ENCODE measurements at places on chromosomes 11 and 22.

GRCh38 chr11:48017831-48018527 is 37.6 kb downstream of the PTPRJ start:
- no peak for DNase-seq

GRCh38 chr22:31103111-31103510 is 4.3 kb downstream of the SELENOM start:
- no peak for DNase-seq

GRCh38 chr11:3205261-3206155 is 13.1 kb downstream of the MRGPRG start:
- no peak for DNase-seq

DNA sequence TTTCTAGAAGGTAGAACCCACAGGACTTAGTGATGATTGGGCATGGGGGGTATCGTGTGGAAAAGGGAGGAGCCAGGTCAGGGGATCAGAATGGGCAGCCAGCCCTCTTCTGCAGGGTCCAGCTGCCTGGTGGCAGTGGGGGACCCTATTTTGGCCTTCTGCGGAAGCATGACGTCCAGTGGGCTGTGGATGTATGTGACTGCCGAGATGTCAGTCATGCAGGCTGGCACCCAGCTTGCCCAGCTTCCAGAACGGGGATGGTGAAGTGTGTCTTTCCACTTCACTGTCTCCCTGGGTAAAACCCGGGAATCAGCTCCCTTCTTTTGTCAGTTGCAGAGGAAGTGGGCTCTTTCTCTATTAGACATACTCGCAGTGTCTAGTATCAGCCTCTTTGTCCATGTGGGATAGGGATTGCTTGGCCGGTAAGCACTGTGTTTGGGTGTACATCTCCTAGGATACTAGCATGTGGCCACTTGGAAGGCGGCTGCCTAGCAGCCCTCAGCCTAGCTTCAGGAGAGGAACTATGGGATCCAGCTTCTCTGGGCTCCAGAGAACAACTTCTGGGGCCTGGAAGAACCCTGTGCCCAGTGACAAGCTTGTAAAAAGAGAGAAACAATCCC is 51.4 kb downstream of the GRIK4 start:
- no peak for DNase-seq

DNA sequence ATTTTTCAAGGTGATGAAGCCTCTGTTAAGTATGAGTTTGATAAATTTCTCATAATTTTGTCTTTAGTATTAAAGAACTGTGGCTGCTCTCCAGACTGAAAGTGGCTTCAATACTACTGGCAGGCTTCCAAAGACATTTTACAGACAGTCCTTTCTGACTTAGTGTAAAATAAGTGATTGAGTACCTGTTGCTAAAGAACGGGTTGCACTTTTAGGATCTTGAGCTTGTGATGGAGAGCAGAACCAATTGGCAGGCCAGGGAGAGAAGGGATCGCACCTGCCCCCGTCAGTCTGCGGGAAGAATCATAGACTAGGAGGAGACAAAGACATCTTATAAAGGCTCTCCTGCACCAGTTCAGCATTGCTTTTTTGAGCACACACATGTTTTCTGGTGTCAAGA is 4.4 kb downstream of the NCAM1 start:
- DNase-seq = no peak

GRCh38 chr11:64853709-64854108 is 9.3 kb upstream of the CDC42BPG start:
- DNase-seq = no peak

- no peak for DNase-seq
These were observed 35.1 kb downstream of the CAPN1 start for GRCh38 chr11:65216830-65217229.

DNA sequence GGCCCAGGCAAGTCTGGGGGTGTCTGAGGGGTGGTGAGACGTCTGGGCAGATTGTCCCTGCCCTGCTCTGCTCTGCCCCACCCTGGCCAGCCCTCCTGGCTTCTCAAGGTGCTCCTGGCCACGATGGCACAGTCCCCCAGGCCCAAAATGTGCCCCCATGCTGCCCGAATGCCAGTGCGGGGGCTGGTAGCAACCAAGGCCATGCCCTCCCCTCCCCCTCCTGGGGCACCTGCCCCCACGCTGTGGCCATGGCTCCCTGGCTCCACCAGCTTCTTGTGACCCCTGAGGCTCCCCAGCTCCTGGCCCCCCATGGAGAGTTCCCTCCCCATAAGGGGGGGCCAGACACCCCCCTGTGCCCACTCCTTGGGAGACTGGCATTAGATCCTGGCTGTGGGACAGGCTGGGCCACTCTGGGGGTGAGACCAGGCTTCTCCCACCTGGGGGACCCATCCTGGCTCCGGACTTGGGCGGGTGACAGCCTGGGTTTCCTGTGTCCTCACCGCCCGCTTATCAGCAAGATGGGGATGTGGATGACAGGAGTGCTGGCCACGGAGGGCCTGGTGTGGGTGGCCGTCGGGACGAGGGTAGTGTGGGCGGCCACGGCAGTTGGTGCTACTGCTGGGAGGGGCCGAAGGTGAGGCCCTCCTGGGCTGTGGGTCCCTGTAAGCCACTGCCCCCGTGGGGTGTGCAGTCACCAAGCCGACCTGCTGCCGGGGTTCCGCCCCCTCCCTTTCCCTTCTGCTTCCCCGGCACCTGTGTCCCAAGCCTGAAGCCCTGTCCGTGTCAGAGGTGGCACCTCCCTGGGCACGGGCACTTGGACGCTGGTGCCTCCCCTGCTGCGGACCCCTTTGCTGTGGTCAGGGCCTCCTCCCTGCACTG is 15.9 kb upstream of the MUC6 start:
- DNase-seq = no peak

DNA sequence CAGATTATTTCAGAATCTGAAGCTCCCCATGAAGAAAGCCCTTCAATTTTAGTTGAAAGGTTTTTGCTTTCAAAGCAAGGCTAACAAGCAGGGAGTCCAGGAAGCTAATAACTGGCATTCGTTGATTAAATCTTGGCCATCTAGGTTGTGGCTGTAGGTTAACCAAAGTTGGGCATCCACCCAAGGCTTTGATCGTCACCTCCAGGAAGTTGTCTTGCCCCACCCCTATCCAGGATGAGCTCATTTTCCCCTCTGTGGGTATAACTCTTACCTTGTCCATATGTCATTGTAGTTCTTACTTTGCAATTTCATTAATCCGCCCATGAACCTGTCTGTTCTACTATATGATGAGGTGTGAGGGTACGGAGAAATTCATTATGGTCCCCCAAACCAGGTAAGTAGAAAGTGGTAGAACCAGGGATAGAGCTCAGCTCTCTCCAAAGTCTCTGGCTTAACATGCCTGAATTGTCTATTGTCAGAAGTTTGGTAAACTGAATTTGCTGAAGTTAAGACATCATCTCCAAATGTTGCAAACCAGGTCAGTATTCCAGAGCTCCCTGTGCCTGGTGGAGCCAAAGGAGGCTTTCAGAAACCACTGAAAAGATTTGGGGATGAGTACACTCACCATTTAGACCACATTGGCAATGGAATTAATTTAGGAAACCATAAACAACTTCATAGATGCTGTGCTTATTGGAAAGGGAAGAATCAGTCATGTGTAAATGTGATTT is 97.1 kb downstream of the CD44 start:
- DNase-seq = no peak

DNA sequence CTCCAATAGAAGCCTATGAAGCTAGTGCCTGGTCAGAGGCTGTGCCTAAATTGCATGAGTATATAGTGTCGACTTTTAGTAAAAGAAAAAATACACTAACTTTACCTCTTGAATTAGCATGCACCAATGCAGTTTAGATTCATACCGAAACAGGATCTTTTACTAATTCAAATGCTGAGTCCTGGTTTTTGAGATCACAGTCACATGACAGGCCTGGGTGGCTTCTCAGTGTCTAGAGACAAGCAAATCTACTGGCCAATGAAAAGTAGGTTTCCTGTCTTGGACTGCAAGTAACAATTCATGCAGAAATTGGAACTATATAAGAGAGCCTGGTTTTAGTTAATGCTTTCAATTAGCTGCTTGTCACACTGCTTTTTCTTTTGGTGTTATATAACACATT is 7.2 kb downstream of the ARHGEF12 start:
- no peak for DNase-seq

DNA sequence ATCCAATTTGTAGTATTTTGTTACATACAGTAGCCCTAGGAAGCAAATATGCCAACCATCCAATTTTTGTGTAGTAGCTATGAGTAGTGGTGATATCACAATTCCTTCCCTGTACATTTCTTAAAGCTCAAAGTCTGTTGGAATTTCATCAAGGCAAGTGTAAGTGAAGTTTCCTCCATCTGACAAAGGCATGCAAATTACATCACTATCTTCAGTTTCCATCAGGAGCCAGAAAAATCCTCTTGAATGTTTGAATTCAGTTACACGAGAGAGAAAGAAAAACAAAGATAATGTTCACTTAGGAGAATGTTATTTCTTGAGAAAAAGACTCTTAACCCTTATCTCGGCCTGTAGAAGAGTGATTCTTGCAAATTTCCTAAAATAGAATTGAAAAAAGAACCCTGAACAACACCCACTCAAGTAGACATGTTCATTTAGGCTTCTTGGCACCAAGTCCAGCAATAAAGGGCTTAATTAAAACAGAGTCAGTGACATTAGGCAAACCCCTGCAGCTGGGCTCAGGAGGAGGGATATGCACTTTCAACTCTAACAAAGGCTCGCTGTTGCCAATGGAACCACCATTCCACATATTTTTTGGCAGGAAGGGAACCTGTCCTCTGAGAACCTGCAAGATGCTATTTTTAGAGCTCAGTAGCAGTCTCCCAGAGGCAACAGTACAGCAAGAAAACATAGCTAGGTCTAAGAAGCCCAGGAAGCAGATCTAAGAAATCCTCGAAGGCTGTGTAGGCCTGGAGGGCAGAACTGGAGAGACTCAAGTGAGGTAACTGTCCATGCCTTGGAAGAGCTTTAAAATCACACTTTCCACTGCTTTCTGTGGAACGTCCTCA is 144.6 kb downstream of the CCDC81 start:
- DNase-seq = no peak

DNA sequence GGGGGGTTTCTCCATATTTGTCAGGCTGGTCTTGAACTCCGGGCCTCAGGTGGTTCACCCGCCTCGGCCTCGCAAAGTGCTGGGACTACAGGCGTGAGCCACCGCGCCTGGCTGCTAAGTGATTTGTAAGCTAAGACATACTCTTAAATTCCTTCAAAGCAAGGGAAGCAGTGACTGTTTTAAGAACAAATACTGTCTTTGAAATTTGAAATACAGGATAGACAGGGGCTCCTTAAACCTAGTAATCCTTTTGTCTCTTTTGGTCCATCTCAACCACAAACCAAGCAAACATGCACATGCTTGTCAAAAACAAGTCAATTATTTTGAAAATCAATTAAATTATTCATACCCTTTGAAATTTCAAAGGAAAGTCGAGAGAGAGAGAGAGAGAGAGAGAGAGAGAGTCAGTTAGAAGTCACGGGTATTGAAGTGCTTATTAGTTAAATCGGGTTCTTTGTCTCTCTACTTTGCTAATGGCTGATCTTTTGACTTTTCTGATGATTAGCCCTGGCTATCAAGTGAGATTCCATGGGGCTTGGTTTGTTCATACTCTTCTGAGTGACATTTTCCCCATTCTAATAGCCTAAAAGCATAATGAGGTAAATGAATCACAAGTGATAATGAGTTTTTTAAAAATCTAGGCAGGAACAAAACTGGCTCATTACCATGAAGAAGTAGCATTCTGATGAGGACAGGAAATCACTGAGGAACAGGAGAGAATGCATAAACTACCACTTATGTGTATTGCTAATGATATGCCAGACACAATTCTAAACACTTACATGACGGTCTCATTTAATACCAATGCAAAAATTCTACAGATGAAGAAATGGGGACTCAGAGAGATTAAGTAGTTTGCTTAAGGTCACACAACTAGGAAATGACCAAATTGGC is 48.0 kb downstream of the MCHR1 start:
- DNase-seq = no peak

DNA sequence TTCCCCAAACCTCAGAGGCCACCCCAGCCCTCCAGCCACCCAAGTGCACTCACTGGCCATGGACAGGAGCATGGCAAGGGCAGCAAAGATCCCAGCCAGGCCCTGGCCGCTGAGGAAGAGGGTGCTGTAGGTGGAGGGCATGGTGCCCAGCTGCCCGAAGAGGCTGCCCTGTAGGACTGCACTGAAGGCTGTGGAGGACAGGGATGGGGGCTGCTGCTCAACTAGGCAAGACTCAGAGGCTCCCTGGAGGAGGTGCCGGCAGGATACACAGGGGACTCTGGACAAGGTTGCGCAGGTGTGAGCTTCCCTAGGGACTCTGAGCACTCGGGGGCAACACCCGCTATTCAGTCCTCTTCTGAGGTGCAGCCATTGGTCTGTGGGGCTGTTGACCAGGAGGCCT is 3.1 kb downstream of the SLC29A2 start:
- DNase-seq = no peak

GRCh38 chr11:62438641-62439040 is 19.8 kb downstream of the SCGB1A1 start:
- DNase-seq = no peak

DNA sequence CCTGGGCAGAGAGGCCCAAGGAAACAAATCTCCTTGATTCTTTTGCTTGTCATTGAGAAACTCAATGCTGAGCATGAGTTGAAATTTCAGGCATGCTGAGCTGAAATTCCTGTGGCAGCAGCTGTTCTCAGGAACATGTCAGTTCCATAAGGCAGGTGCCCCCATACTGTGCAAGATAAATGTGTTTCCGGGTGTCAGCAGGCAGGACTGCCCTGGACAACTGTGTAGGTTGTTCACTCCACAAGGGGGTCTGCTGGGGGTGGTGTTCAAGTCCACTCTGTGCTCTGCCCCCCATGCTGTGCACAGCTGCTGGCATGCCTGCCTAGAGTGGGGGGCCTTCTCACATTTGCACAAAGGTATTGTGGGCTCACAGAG is 133.7 kb downstream of the CTTN start:
- DNase-seq = no peak

DNA sequence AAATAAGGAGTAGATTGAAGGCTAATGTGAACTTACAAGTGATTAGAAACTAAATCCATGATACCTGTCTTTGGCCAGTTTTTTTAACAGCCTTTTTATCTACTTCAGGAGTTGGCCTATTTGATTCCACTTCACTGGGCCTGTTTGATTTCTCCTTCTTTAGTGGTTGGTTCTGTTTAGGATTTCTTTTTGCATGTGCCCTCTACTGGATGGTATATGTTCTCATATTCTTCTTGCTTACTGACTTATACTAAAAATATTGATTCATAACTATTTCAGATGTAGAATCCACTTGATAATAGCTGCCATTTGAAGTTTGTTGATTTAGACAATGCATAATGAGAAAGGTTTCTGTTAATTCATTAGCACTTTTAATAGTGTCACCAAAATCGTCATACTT is 53.9 kb downstream of the USP47 start:
- DNase-seq = peak; percentile 28

DNA sequence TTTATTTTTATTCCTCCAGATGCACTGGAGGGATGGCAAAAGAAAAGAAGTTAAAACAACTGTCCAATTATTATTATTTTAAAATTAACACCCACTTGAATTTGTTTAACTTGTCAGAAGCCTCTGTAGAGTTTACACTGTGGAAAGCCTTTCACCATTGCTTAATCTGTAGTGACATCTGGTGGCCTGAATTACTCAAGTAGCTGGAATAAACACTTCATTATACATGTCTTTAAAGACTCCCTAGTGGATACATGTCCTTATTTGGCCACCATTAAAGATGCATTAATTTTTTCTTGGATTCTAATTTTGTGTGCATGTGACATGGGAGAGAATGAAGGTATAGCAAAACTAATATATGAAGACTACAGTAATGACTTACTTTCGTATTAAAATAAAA is 1496.5 kb downstream of the FAM181B start:
- peak; percentile 71 for DNase-seq
